T-helper 22 cell (primary cell): ENCODE measurements at places on chromosomes 2 and 18.

- DNase-seq: no peak
Observed at GRCh38 chr2:143545949-143546255, 416.7 kb downstream of the ARHGAP15 start.

GRCh38 chr2:10447300-10447894 is 730 bp downstream of the ODC1 start:
- no peak for DNase-seq

DNA sequence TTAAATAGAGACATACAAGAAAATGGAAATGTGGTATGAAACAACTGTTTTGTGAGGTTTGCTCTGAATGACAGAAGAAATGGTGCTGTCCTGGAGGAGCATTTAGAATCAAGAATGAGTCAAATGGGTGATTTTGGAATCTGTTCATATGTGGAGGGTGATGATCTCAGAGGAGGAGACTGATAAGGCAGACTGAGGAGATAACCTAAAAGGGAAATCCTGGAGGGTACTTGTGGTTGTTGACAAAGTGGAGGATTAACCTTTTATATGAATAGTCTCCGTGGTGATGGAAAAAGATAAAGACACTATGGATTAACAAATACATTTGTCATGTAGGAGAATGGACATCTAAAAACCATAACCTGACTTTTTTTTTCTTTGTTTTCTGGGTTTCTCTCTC is 74.1 kb downstream of the MMADHC start:
- no peak for DNase-seq

- no peak for DNase-seq
Observed at GRCh38 chr2:143263066-143263625, 133.9 kb downstream of the ARHGAP15 start.

- no peak for DNase-seq
Observed at GRCh38 chr18:24923138-24923537, 428.8 kb downstream of the ZNF521 start.
